ENCODE measurements at places on chromosomes 6 and 20. TPM values are rescaled to one million over a fixed set of nuclear protein-coding genes. Genes with fewer than 3 reads are reported as not detected.

NHSL1 gene
- 4.7 TPM for total RNA-seq

PPP1R10 gene
- total RNA-seq: 70.4 TPM

LY6G6F gene
- total RNA-seq: not detected

ABHD16B gene
- total RNA-seq: not detected

ROS1 gene
- total RNA-seq: 0.32 TPM

RSPH9 gene
- total RNA-seq: 0.86 TPM

- DNase-seq: no peak
These were observed 56.3 kb downstream of the RGS17 start for GRCh38 chr6:153074761-153075160.

- DNase-seq: no peak
These were observed 40.4 kb upstream of the RAB22A start for GRCh38 chr20:58268936-58269619.

DNA sequence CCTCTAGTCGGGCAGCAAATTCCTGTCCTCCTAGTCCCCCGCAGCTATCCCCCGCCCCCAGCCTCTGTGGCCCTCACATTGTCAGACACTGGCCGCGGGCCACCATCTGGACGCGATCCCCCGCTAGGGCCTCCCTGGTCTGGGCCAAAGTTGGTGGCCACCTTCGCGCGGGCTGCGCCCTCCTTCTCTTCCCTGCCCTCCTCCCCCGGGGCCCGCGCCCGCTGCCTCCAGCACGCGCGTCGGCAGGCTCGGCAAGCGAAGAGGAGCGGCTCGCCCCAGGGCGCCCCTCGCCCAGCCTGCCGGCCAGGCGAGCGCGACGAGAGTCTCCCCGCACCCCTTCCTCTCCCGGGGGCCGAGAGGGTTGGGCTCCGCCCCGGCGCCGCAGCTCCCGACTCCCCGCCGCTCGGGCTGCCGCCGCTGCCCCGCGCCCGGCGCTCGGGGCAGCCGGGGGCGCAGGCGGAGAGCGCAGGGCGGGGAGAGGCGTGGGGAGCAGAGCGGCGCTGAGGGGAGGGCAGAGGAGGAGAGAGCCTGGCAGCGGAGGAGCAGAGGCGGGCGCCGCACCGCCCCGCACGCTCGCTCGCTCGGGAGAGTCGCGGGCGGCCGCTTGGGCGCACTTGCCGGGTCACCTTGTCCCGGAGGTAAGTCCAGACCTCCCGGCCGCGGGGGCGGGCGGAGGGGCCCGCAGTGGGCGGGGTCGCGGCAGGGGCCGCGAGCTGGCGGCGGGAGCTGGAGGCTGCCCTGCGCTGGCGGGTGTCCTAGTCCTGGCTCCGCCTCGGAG lies at the start of gene SYNDIG1:
SYNDIG1 (plus strand) TSS at position 514 of the 778 bp plus-strand sequence. CDS start 73,469 bp downstream, outside the sequence.
- no peak for DNase-seq

- DNase-seq: no peak
These were observed 235 bp downstream of the MAP7 start for GRCh38 chr6:136550045-136550329.

DNA sequence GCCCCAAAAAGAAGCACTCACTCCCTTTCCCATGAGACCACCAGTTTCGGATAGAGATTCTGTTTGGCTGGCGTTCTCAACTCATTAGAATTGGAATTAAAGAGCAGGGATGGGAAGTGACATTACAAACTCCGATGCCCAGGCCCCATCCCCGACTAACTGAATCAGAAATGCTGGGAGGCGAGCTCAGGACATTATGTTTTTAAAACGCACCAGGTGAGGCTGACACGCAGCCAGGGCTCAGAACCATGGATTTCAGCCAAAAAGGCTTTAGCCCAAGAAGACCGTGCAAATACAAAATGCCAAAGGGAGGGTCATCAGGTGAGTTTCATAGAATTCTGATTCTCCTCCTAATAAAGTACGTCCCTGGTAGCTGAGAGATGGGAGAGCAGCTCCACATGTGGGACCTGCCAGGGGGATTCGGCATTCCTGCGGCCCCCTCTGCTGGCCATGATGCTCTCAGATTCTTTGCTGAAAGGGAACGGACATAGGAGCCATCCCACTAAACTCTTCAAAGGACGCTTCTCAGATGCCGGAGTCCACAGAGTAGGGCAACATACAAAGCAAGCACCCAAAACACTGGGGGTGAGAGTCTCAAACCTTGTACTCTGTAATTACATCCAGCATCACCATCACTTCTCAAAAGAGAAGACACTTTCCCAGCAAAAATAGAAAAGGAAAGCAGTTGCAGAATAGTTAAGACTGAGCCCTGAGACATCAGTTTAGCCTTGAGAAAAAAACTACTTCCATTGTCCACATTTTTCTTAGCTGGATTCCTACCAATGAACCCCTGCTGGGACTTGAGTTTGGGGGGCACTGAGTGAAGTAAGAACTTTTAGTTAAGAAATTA lies 205.2 kb downstream of the BMP7 start:
- peak; percentile 54 for DNase-seq

- peak; percentile 11 for DNase-seq
These were observed 6.2 kb downstream of the LINC00237 start for GRCh38 chr20:21099751-21100577.

GRCh38 chr6:167409079-167409478 lies 84.2 kb downstream of the TTLL2 start:
- no peak for DNase-seq

DNA sequence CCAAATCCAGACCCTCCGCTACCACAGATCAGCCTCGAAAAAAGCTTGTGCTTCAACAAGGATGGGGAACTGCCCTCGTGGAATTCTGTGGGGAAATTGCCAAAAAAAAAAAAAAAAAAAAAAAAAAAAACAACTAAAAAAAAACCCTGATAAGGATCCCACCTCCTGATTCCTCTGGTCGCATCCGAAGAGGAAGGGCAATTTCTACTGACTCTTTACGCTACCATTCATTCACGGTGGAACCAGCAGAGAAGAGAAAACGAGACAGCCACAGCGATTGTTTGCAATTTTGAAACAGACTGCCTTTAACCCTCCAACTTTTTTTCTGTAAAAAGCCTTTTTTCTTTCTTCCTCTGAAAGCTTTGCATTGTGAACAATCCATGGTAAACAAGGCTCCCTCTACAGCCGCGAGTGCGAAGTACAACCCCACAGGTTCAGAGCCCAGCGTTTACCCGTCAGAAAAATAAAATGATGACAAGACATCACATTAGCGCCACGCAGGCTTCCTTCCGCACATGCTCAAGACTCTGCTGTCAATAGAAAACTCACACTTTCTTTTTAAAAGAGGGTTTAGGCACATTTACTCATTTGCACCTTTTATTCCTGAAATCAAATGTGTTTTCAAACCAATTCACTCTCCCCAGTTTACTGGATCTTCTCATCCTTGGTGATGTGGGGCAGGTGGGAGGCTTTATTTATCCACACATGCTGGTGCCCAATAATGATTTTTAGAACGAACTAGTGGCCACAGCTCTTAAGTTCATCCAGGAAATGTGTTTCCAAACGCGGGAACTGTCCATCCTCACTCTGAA lies 100.0 kb downstream of the NOL4L start:
- peak; percentile 85 for DNase-seq

- no peak for DNase-seq
These were observed 575 bp upstream of the CNR1 start for GRCh38 chr6:88166493-88167351.

DNA sequence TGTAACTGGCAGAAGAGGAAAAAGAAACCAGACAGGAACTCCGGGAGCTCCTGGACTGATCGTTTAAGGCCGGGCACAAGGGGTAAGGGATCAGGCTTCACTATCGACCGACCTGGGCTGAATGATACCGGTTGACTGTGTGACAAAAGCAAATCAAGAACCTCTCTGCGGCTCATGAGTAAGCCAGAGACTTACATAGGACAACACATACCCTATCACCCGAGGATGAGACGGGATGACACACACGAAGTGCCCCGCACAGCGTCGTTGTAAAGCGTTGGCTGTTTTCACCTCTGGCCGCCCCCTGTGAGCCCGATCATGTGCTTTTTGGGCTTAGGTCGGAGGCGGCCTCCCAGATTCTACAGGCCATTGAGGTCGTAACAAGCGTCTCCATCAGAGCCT lies 695 bp upstream of the TGIF2 start:
- DNase-seq: peak; percentile 24

- DNase-seq: peak; percentile 8
These were observed 57.1 kb upstream of the CEP162 start for GRCh38 chr6:84284428-84285049.

DNA sequence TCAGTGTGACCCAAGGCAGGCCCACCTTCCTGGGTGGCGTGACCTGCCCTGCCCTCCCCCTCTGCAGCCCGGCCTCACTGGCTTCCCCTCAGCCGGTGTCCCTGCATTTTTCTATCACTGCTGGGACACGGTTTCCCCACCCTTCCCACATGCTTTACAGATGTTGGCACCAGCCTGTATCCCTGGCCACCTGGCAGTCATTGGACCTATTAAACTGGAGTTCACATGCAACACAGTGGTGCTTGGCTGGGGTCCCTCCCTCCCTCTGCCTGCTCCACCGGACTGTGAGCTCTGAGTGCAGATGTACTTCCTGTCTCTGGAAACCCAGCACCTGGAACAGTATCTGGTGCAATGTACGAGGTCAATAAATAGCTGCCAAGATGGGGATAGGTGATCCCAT lies 25.5 kb upstream of the STX16 start:
- no peak for DNase-seq

DNA sequence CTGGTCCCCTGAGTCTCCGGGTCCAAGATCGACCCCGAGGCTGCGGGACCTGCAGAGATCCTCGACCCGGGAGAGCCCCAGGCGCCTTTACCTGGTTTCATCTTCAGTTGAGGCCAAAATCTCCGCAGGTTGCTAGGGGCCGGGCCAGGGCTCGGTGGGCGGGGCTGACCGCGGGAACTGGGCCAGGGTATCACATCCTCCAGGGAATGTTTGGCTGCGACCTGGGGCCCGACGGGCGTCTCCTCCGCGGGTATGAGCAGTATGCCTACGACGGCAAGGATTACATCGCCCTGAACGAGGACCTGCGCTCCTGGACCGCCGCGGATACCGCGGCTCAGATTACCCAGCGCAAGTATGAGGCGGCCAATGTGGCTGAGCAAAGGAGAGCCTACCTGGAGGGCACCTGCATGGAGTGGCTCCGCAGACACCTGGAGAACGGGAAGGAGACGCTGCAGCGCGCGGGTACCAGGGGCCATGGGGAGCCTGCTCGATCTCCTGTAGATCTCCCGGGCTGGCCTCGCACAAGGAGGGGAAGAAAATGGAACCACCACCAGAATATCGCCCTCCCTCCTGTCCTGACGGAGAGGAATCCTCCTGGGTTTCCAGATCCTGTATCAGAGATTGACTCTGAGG lies 53.8 kb upstream of the POLR1H start:
- DNase-seq: no peak

- no peak for DNase-seq
These were observed 125.4 kb downstream of the ADGRB3 start for GRCh38 chr6:68760485-68760884.

DNA sequence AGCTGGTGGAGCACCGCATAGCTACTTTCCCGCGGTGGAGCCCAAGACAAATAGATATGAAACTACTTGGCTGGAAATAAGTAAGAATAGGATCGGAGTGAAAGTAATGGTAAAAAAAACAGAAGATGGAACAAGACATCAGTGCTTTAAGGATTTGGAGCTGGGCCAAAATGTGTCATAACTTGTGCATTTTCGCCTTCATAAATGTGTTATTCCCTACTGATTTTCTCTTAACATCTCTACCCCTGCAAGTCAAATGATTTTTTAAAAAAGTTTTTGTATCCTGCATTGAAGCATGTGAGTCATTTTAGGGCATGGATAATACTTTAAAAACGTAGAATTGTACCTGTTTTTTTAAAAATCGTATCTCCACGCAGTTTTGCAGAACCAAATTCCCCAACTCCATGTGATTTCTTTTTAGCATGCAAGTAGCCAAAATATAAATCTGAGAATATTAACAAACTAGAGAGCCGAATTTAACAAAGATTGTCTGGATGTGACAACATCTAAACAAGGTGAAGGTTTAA lies 882 bp upstream of the FAM184A start:
- DNase-seq: peak; percentile 41

- no peak for DNase-seq
These were observed 32.7 kb upstream of the RNF8 start for GRCh38 chr6:37321101-37321500.

- no peak for DNase-seq
These were observed 309.5 kb downstream of the RNGTT start for GRCh38 chr6:88653936-88654335.

DNA sequence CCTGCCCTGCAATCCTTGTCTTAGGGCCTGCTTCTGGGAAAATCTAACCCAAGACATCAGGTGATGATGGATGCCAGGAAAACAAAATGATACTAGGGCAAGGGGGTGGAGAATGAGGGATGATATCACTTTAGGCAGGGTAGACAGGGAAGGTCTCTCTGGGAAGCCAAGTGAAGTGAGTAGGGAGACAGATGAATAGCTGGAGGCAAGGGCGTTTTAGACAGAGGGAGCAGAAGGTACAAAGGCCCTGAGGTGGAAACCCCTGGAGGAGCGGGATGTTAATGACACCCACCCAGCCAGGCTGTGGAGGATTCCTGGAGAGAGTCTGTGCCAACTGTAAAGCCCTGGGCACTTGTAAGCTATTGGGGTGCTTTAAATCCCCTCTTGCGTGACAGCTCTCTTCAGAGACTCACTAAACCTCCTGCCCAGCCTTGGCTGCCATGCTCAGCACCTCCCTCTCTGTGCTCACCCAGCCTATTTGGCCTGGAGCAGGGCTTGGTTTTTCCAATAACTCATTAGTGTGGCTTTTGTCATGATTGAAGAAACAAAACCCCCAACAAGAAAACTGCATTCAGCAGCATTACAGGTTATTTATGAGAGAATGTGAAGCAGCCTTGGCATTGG lies 12.4 kb upstream of the MDGA1 start:
- no peak for DNase-seq

DNA sequence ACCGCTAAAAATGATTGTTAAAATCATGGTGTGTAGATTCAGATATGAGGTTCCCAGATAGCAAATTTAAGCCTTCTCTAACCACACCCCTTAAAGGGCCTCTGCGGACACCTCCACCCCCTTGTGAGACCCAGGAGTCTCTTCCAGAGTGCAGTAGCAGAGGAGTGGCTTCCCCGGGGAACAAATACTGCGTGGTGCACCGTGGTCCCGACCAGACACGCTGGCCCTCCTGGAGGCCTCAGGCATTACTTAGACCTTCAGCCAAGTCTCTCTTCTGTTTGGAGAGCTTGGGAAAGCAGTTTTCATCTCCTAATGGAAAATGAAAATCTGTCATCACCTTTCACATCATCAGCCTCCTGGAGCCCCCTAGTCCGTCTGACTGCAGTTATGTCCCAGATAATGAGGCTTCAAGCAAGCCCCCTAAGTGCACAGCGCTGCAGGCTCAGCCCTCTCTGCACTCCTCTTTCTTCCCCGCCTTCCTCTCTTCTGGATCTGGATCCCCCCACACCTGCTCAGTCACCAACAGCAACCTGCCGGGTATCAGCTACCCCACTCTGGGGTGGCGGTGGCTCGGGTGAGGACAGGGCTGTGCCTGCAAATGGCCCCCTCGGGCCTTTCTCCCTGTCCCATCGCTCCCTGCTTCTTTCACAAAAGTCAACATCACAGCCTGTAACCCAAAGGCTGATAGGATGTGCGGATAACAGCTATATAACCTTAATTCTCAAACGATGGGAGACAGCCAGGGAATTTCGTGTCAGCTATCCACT lies 58.8 kb upstream of the TAGAP start:
- DNase-seq: no peak

Data from fibroblast of villous mesenchyme (primary cell).